Breast epithelium (tissue), 4 donors: ENCODE measurements at places on chromosomes 2 and 18. TPM values are rescaled to one million over a fixed set of nuclear protein-coding genes. Genes with fewer than 3 reads are reported as not detected.

The PAX8 gene
- total RNA-seq = 2.6 TPM

The PLGLB1 gene
- 8.8 TPM for total RNA-seq

The UGT1A4 gene
- total RNA-seq = not detected

The EPHA4 gene
- 44.2 TPM for total RNA-seq

The IL36G gene
- total RNA-seq = not detected

The FBXO15 gene
- total RNA-seq = 0.73 TPM

The IL36RN gene
- not detected for total RNA-seq

DNA sequence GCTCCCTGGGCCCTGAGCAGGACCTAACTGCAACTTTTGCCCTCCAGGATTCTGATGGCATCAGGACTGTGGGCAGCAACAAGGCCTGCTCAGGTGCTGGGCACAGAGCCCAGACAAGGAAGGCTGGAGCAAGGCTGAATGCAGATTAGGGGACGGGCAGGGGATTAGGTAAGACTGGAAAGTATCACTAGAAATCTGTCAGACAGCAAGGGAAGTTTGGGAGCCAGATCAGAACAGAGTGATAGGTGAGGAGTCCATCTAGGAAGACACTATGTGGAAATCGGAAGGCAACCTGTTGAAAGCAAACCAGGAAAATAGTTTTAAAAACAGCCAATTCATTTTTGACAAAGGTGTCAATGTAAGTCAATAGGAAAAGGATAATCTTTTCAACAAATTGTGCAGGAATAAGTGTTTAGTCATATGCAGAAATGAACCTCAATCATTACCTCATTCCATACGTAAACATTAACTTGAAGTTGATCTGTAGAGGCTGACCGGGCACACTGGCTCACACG lies 56.4 kb upstream of the STPG4 start:
- no peak for DNase-seq

DNA sequence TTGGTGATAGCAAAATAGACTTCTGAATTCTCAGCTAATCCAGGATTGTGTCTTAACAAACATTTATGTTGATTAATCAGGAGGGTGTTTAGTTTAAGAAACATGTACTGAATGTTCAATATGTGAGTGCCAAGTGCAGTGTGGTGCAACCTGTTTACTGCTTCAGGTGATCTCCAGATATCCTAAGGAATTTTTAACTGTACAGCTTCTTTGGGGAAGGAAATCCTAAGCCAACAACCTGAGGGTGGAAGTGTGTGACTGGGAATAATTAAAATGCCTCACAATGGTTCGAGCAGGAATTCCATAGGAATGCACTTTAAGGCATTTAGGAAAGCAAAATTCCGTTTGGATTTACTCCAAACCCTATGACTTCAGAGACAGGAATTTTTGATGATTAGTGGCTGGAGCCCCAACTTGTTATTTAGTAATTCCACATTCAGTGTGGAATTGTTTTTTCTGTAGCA lies 16.4 kb downstream of the CRIM1 start:
- no peak for DNase-seq

DNA sequence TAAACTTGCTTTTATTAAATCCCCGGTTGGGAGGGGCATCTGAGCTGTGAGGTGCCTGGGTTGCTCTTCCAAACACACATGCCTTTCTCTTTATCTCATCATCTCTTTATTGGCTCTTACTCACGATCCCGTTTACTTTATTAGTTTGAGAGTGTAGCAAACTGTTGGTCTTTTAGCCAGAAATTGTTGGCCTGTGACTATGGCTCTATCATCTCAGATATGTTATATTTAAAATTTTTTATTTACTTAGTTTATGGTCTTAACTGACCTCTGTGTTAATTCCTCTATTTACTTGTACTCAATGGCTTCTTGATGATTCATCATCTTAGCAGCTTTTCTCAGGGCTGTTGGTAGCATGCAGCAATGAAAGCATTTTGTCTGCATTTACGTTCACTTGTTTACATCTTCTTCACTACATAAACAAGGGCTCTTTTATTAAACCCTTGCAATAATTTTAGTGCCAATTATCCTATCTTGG lies 408.4 kb downstream of the HRH4 start:
- DNase-seq = no peak

DNA sequence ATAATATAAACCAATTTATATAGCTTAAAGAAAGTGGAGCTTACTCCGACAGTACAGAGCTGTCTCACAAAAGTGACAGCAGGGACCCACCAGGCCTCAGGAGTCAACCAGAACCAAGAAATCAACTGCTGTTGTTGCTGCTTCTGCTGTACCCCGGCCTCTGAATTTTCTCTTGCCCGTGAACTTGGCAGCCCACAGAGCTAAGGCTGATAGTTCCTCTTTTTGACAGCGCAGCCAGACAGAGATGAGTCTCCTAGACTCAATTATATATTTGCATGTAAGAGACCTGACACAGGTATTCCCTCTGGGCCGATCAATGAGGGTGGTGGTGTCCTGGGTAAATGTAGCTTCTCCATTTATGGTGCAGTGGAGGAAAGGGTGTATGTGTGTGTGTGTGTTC lies 109.4 kb downstream of the KCTD1 start:
- DNase-seq = no peak

- no peak for DNase-seq
These were observed 26.6 kb downstream of the SERTAD2 start for GRCh38 chr2:64626963-64627760.

- DNase-seq = no peak
These were observed 940 bp upstream of the BOLA3 start for GRCh38 chr2:74148457-74149246.

- DNase-seq = peak; percentile 63
These were observed 107.4 kb upstream of the KCTD1 start for GRCh38 chr18:26655525-26656430.

GRCh38 chr2:190578158-190579057 lies 43.9 kb upstream of the NEMP2 start:
- no peak for DNase-seq

DNA sequence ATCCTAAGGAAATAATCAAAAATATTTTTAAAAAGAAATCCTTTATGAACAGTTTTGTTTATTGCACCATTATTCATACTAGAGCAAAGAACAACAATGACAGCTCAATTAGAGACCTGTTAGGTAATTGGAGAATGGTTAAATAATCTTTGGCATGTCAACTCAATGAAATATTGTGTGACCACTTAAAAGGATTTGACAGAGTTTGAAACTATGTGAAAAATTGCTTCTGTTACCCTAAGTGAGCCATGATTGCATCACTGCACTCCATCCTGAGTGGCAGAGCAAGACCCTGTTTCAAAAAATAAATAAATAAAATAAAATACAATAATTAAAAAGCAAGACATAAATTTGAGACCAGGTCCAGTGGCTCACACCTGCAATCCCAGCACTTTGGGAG lies 66.1 kb upstream of the ATP8B1 start:
- no peak for DNase-seq

DNA sequence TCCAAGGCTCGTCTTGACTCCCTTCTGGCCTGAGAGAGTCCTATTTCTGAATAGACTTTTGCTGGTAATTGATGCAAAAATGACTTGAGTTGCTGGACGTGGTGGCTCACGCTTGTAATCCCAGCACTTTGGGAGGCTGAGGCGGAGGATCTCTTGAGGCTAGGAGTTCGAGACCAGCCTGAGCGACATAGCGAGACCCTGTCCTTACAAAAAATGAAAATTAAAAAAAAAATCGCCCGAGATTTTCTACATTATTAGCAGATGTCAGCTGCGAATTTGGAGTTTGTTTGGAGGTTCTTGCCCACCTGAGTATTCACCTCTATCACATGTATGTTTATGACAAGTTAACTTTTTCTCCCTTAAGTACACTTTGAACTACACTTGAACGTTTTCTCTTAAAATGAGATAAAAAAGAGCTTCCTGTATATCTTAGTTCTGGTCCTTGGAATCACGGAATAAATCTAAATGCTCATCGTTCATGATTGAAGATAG lies 471 bp upstream of the C2orf42 start:
- DNase-seq = no peak

DNA sequence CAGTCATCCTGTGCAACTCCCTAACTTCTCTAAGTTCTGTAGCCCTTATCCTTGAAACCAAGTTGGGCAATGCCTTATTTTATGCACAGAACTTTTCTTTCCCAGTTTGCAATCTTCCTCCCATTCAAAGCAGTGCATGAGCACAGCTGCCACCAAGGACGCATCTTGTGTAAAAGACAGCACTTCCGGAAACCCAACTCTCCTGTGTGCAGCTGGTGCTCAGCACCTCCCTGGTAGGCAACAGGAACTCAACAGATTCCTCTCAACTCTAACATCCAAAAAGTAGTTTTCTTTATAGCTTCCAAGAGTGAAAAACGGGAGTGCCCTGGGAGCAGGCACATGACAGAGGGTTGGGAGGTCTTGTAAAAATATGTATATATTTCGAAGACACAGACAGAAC lies 2.2 kb downstream of the TMEM18 start:
- DNase-seq = no peak

GRCh38 chr2:102789349-102790090 lies 27.7 kb downstream of the TMEM182 start:
- no peak for DNase-seq

- no peak for DNase-seq
These were observed 49.1 kb upstream of the CHMP1B start for GRCh38 chr18:11802158-11802557.

DNA sequence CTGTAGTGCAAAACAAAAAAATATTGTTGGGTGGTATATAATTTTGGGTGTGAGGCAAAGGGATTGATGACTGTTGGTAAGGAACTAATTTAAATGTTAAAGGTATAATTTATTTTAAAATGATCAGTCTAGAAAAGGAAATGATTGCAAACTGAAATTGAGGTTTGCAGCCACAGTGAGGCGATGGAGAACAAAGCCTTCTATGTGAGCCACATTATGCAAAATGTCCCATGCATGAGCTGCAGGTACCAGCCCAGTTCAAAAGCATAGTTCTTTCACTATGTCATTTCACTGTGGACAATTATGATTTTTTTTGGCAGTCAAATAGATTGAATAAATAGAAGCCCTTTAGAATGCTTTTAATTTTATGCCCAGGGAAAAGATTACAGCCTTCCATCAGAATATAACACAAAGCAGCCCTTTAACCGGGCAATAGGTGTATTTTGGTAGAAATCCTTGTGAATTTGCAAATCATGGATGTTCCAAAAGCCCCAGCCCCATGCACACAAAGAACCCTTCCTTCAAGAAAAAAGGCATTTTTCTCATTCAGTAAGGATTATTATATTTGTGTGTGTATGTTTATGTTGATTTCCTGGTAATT lies 1.7 kb downstream of the MAP2 start:
- no peak for DNase-seq

- no peak for DNase-seq
These were observed 119.2 kb downstream of the PAX3 start for GRCh38 chr2:222179592-222179991.

DNA sequence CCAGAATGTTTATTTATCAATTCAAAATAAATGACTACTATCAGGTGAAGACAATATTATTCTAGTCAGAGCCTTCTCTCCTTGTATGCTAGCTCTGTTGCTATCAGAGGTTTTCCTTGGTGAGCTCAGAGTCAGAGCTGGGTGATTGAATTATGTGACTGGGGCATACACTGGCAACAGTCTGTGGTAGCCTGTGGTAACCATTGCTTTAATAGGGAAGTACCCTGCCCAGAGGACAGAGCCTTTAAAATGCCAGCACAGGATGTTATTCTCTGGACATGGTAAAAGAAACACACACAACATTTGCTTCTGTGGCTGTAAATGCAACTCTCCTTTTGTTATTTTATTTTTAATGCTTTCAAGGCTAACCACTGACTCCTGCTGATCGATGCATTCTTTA lies 124.7 kb downstream of the PPP1R1C start:
- no peak for DNase-seq

DNA sequence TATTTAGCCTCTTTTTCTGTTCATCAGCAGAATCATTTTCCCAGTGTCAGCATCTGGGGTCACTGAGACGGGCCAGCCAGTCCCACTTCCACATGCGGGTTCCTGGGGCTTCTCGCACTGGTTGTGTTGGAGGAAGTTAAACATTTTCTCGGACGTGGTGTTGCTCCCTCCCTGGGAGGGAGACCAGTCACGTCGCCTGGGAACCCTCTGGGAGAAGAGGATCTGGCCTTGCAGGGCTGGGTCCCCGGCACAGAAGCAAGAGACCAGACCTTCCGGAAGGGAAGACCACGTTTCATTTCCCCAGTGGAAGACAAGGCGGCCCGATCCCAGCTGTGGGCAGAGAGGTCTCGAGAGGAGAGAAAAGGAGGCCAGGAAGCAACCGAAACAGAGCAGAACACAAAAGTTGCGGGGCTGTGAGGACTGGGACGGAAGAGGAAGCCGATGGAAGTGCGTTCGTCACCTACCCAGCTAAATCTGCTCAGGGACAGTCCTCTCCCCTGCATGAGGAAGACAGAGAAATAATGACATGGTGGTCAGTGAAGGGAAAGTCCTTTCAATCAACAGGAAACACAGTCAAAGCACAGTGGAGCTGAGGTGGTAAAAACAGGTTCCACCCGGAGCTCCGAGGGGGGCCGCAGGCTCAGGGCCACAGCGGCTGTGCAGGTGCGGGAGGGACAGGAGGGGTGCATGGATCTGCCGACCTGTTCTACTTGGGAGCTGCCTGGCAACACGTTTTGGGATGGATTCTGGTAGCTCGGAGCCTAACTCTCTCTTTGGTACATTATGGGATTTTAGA lies 144.4 kb downstream of the MBP start:
- DNase-seq = no peak

- no peak for DNase-seq
These were observed 44.4 kb downstream of the EXOC6B start for GRCh38 chr2:72781480-72781879.

DNA sequence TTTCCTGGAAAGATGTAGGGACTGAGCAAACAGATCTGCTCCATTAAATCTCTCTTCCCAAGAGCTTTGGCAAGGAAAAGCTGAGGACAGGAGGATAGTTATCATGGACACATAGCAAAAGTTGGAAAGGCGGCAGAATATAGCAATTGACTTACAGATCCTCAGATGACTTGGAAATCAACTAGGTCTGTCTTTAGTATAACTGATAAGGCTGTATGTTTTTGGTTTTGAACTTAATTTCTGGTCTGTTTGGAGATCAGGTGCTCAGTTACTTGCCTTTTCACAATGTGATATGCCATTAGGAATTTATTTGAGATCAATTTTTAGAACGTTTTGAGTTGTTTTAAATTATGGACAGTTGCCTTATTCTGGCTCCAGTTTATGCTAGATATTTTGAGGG lies 8.0 kb downstream of the RSAD2 start:
- no peak for DNase-seq

GRCh38 chr2:240881913-240882312 lies 13.3 kb downstream of the AGXT start:
- no peak for DNase-seq

DNA sequence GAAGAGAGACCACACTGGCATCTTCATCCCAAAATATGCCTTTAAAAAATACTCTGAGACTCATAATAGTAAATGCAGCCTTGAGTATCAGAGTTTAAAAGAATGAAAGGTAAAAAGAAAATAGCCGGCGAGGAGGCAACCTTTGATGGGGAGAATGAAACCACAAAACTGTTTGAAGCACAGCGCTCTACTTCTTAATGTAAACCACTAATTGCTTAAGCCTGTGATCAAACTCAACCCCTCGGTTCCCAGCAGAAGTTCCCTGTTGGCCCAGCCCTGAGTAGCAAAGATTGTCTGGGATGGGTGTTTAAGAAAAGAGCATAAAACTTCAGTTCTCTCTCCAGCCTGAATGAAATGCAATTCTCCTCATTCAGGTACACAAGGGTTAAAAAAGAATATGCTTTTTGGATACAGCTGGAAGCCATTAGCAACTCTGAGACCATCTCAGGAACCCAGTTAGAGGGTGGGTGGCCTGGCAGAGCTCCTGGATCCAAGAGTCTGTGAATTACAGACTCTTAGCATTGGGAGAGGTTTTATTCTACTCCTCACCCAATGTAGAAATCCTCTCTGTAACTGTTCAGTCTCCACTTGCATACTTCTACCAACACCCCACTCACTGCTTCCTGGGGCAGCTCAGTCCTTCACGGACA lies 44.8 kb downstream of the VIT start:
- DNase-seq = no peak
